ENCODE measurements at places on chromosomes 3 and 15.

DNA sequence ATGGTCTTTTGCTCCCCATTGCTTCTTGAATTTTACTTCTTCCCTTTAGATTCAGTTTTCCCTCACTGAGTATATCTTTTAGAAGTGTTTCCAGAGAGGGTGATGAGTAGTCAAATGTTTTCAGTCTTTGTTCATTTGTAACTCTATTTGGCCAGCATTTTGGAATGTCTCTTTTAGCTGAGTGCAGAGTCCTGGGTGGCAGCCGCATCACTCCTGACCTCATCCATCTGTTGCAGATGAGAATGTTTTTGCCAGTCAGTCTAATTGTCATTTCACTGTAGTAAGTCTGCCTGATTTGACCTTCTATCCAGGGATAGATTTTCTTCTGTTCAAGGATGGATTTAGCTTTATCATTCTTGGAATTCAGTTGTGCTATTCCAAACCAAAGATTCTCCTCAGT is 7.3 kb downstream of the SRPRB start:
- H3K4me3 ChIP-seq = no peak overlapping the region
- peaks cover 42% of the 10 kb centered on the region for H3K36me3 ChIP-seq
- no peaks in the 10 kb centered on the region for H3K27me3 ChIP-seq
- peaks cover 4% of the 10 kb centered on the region for H3K4me1 ChIP-seq
- no peak overlapping the region for H3K27ac ChIP-seq
- DNase-seq = no peak

- no peak overlapping the region for H3K27ac ChIP-seq
- no peak for DNase-seq
- peaks cover 3% of the 10 kb centered on the region for H3K36me3 ChIP-seq
- no peaks in the 10 kb centered on the region for H3K4me1 ChIP-seq
- peaks cover 4% of the 10 kb centered on the region for H3K27me3 ChIP-seq
- H3K4me3 ChIP-seq = no peak overlapping the region
Measured at GRCh38 chr3:42314411-42314810, 48.4 kb upstream of the CCK start.

DNA sequence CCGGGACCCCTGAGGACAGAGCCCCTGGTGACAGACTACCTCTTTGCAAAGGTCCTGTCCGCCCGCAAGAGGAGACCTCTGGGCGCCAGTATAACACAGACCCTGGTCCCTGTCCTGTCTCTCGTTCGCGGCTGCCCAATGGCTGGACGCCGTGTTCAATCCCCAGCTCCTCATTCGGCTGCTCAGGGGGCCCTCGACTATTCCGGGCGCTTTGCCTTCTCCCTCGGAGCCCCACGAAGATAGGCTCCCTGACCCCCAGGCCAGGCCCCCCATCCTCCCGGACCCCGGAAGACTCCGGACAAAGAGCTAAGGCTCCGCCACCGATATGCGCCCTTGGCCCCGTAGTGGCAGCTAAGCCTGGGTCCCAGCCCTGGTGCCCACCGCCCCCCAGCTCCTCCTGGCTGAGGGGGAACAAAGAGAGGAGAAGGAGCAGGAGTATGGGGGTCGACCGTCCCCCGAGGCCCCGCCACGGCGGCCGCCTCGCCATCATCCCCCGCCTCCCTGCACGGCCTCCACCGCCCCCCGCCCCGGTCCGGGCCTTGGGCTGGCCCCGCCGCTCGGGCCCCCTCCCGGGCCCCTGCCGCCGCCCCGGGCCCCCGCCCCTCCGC is 437 bp downstream of the CELSR3 start:
- peaks cover 11% of the 10 kb centered on the region for H3K4me1 ChIP-seq
- H3K27ac ChIP-seq = peak overlapping the region; percentile 100
- no peak for DNase-seq
- peaks cover 5% of the 10 kb centered on the region for H3K36me3 ChIP-seq

DNA sequence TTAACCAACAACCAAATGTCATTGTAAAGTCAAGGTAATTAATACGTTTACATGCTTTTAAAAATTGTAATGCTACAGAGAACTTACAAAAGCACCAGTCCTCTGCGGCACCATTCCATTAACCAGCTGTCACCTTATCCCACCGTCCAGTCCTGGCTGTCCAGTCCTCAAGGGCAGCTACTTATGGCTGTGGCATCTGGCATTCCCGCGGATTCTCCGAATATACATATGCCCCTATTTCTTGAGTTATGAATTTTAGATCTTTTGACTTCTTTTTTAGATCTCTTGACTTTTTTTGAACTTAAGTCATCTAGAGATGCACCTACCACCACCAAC is 382 bp upstream of the POMGNT2 start:
- H3K27ac ChIP-seq = peak overlapping the region; percentile 17
- H3K4me3 ChIP-seq = peak overlapping the region; percentile 81
- peaks cover 17% of the 10 kb centered on the region for H3K27me3 ChIP-seq
- no peaks in the 10 kb centered on the region for H3K36me3 ChIP-seq

- H3K36me3 ChIP-seq = no peaks in the 10 kb centered on the region
- peaks cover 4% of the 10 kb centered on the region for H3K27me3 ChIP-seq
- peaks cover 22% of the 10 kb centered on the region for H3K4me1 ChIP-seq
- no peak overlapping the region for H3K27ac ChIP-seq
- H3K4me3 ChIP-seq = peak overlapping the region; percentile 45
- DNase-seq = no peak
Measured at GRCh38 chr15:60745469-60746061, 266.6 kb upstream of the ICE2 start.

Measured in type B pancreatic cell (in vitro differentiated cells).